ENCODE measurements at places on chromosomes 3 and 15.
A peak's percentile ranks its signal among the peaks of the same experiment; 100 is the strongest.

- DNase-seq = no peak
Measured at GRCh38 chr3:120801484-120801883, 58.9 kb downstream of the GTF2E1 start.

GRCh38 chr15:77568973-77569728 lies 63.6 kb downstream of the LINGO1 start:
- no peak for DNase-seq

GRCh38 chr3:125028657-125029056 lies 27.1 kb downstream of the HEG1 start:
- DNase-seq = no peak

DNA sequence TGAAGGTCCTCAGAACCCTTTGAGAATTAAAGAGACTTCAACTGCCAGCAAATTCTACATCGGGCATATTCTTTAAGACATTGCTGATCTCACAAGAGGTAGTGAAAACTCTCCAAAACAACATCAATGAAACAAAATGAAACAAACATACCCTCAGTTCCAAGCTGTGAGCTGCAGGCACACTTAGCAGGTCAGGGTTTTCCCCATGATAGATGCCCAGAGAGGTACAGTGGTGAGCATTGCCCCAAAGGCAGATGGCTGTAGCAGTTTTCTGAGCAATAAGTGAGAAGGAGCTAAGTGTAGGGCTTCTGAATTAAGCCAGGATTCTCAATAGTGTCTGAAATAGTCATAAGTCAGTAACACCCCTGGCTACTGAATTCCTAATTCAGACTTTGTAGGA lies 96.1 kb upstream of the TSEN2 start:
- no peak for DNase-seq

DNA sequence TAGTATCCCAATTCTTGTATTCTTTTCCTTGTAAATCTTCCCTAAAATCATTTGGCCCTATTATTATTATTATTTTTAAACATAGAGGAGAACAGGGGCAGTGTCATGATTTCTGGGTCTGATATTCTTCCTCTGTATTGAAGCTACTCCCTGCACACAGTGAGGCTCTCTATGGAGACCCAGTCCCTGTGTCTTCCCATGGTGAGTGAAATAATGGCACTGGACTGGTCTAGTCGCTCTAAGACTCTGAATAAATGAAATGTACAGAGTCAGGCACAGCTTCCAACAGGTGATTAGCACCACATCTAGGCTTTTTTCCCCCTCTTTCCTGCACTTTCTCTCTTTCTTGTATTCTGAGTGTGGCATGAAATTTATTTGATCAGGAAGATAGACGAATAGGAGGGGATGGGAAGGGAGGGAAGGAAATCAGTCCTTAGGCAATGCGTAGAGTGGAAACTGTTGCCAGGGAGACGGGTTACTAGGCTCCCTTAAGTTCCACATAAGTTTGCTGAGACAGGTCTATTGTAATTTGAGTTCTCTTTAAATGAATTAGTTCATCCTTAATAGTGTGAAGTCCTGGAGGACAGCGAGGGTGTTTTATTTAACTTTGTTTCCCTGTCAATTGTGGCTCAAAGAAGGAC lies 49.0 kb upstream of the NDN start:
- no peak for DNase-seq

- DNase-seq = no peak
Measured at GRCh38 chr15:59918994-59919951, 84.8 kb upstream of the FOXB1 start.

- no peak for DNase-seq
Measured at GRCh38 chr3:178370387-178370786, 165.8 kb upstream of the KCNMB2 start.

DNA sequence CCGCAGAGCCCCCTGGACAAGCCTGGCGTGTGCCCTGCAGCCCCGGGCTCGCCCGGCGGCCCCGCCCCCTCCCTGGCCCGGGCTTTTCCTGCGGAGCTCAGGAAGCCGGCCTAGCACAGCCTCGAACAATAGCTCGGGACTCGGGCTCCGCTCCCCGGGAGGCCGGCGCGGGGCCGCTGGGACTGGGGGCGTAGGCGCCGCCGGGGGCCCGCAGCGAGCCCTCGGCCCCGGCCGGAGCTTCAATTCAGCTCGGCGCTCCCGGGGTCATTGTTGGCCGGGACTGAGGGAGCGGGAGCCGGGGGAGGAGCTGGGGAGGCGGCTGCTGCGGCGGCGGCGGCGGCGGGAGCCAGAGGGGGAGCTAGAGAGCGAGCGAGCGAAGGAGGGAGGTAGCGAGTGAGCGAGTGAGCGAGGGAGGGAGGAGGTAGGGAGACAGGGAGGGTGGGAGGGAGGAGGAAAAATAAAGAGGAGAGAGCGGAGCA lies 41.0 kb upstream of the ROPN1 start:
- peak; percentile 95 for DNase-seq

- DNase-seq = no peak
Measured at GRCh38 chr3:186742618-186743380, 25.6 kb downstream of the KNG1 start.

- no peak for DNase-seq
Measured at GRCh38 chr3:48826451-48826850, 21.2 kb downstream of the PRKAR2A start.

DNA sequence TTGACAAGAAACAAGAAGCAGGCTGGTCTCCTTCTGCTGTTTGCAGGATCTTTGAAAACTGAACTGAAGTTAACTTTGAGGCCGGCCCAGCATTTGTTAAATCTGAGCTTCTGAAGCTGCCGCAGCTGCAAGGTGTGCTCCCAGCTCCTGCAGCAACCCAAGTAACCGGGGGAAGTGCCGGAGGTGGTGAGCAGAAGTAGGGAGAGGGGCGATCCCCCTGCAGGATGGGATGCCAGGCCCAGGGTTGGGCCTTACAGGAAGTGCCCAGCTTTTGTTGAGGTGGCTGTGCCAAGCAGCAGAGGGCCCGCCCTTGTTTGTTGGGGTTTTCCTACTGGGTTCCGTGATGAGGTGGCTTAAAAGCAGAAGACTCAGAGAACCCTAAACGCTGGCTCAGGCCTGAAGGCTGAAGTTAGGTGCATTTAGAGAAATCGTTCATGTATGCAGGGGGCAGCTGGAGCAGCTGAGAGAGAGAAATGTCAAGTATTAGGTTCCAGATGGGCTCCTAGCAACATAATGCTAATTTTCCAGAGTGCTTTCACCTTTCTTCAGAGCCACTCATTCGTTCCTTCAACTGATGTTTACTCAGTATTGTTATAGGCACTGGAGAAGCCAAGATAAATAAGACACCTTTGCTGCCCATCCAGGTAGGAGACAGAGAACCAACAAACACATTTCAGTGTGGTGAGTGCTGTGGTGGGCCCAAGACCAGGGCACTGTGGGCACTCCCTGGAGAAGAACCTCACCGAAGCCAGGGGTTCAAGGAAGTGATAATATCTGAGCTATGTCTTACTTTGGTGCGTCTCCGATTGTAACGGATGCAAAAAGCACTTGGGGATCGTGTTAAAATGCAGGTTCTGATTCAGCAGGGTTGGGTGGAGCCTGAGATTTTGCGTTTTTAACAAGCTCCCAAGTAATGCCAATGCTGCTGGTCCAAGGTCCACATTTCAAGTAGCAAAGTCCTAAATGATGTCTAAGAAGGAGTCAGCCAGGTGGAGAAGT lies 42.2 kb upstream of the PLCL2 start:
- no peak for DNase-seq

DNA sequence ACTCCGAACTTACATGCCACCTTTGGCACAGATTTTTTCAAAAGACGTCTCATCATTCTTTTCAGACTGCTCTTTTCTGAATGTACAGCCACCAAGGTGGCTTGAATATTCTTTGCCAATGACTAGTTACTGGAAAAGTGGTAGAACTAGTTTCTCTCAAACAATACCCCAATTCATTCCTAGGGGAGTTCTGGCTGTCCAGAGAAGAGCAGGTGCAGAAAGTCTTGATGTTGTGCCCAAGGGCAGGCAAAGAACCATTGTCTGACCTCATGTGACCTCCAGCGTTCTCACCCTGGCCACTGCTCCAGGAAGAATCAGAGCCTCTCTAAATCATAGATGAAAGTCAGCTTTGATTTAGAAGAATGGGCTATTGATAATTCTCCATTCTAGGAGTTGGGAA lies 5.5 kb downstream of the LMOD3 start:
- DNase-seq = no peak

- DNase-seq = no peak
Measured at GRCh38 chr3:38457111-38458003, 3.7 kb downstream of the ACVR2B start.

DNA sequence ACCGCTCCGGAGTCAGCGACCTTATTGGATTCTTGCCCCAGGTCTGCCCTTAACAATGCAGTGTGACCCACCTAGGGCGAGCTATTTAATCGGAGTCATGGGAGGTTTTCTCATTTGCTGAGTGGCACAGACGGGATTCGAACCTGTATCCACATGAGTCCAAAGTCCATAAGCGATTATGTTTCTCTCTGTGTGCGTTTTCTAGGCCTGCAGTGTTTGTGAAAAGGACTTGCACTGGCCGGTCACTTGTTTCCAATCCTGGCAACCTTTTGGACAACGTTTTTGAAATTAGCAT lies 691 bp upstream of the HDGFL3 start:
- DNase-seq = no peak

DNA sequence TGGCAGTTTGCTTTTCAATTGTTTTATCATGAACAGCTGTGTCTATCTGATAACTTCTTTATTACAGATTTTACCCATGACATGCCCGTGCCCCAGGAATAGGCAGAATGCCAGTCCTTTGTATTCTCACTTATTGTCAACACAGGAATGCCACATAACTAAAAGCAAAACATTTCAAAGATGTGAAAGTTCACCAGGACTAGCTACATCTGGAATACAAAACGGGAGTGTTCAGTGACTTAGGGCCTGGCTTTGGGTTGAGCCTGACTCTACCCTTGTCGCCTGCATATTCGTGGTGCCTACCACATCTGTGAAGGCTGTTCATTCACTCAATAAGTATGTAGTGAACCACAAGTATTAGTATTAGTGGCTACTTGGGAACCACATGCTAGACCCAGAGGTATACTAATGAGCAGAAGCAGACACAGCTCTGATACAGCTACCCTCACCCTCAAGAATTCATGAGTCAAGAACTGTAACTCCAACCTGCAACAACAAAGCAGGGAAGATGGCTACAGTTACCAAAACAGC lies 2.9 kb downstream of the TNFSF10 start:
- no peak for DNase-seq

DNA sequence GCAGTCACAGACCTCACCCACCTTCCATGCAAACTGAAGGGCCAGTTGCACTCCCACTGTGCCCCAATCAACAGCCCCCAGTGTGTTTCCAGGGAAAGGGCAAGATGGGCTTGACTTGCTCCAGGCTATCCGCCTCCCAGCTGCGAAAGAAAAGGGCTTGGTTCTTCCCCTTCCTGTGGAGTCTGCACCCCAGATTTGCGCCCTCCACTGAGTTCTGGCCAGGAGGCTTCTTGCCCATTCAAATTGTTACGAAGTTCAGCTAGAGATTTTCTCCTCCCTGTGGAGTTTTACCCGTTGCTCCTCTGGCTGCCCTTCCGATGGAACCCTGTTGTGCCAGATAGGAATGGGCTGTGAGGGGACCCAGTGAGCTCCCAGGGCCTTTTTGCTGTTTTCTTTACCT lies 1096.9 kb upstream of the ALCAM start:
- DNase-seq = no peak

GRCh38 chr3:150110097-150110496 lies 139.4 kb upstream of the PFN2 start:
- no peak for DNase-seq

GRCh38 chr15:51114437-51115119 lies 19.9 kb upstream of the TNFAIP8L3 start:
- DNase-seq = no peak

GRCh38 chr3:78647726-78648125 lies 1120.1 kb downstream of the ROBO1 start:
- no peak for DNase-seq

GRCh38 chr3:31343075-31343474 lies 189.7 kb upstream of the STT3B start:
- DNase-seq = no peak

- no peak for DNase-seq
Measured at GRCh38 chr15:90035095-90035839, 34.1 kb downstream of the ZNF710 start.

- DNase-seq = no peak
Measured at GRCh38 chr3:190070622-190071347, 49.9 kb downstream of the P3H2 start.

GRCh38 chr3:148366743-148367410 lies 330.8 kb upstream of the AGTR1 start:
- DNase-seq = no peak

- no peak for DNase-seq
Measured at GRCh38 chr3:123188058-123188457, 13.7 kb upstream of the SEC22A start.

GRCh38 chr3:58537412-58538301 lies 667 bp upstream of the ACOX2 start:
- no peak for DNase-seq

Data from ecto neural progenitor cell (in vitro differentiated cells).